ENCODE measurements at places on chromosomes 11 and 22.
A peak's percentile ranks its signal among the peaks of the same experiment; 100 is the strongest.

DNA sequence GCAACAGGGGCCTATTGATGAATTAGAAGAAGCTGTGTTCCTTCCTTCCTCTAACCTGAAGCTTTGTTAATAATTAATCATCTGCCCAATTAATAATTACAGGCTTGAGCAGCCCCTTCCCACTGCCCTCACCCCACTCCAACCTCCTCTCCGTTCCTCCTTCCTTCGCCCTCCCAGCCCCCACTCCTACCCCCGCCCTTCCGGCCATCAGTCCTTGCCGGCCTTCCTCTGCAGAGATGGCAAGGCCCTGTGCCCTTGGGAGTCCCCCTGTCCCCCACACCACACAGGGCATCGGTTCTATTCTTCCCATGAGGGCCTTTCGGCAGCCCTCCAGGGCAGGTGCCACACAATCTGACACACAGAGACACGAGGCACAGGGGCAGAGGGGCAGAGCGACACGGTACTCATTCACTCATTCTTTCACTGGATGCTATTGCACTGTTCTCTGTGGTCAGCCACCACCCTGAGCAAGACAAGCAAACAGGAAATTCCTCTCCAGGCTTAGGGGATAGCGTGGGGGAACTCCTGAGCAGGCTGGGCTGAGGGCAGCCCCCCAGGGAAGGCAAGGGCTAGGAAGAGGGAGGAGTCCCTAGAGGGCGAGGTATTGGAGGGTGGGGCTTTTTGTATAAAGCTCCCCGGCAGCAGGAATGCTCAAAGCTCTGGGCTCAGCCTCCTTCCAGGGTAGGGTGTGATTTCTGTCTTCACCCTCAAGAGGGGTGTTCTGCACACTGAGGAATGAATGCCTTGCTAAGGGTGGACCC is 14.7 kb downstream of the MGAT3 start:
- peak; percentile 92 for DNase-seq

- peak; percentile 42 for DNase-seq
Observed at GRCh38 chr11:119518746-119519730, 96.1 kb upstream of the THY1 start.

DNA sequence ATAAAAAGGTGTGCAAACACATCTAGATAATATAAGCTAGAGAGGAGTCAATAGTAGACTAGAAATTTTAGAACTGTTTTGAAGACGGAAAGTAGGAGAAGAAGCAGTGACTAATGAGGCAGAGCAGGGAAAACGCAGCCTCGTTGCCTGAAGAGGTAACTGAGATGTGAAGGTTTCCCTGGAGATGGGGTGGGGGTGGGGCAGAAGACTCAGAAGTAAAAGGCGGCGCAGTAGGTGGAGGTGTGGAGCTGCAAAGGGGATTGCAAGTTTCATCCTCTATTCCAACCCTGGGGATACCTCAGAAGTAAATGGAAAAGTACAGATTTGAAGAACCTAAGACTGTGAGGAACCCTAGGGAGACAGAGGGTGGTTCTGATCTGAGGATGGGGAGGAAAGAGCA is 109.5 kb downstream of the TMPRSS5 start:
- DNase-seq: no peak

DNA sequence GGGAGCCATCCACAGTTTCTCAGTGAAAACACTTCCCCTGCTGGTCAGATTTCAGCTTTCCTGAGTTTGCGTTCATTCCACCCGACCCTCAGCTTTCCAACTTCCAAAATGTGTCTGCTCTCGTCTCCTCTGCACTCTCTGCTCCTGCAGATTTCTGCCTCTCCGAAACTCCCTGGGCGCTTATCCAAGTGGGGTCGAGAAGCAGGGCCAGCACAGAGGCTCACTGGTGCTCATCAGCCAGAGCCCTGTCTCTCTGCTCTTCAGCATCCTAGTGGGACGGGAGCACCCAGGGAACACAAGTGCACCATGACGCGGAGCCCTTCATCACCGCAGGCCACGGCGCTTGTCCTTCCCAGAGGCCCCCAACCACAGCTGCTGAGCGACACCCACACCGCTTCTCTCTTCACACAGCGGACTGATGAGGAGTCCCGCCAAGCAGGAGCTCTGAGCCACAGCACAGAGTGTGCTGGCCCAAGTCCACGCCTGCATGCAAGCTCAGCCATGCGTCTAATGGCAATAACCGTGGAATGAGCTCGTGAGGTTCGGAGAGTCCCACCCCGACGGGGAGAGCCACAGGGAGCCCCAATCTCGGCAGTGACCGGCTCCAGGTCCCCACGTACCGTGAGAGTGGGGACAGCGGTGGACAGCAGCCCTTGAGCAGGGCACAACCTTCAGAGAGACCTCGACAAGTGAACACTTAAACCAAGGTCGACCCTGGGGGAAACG is 27.9 kb upstream of the MOB2 start:
- no peak for DNase-seq

- DNase-seq: no peak
Observed at GRCh38 chr22:49272546-49273125, 555.0 kb downstream of the BRD1 start.

DNA sequence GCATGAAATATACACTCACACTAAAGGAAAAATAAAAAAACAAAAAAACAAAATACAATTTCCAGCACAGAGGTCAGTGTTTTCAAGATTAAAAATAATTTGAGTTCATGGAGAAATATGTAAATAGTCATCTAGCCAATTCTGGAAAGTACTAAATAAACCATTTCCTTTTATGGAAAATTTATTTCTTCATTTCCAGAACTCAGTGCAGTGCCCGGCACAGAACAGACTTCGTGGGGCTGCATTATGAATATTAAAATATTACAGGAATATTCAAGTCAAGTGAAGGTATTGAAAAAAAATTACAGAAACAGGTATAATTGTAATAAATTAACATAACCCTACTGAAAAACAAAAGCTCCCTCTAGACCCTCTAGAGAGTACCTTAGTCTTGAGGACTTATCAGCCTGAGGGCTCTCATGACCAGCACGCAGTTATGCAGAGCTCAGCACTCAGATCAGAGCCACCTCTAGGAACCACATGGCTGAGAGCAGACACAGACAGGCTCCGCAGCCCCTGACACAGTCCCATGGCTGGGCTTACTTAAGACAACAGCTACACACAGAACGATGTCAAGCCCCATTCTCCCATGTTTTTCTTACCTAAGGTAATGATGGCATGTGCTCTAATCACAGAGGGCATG is 45.6 kb downstream of the NCAPD3 start:
- DNase-seq: no peak

- DNase-seq: no peak
Observed at GRCh38 chr11:60059052-60059451, 2.6 kb downstream of the MS4A3 start.

DNA sequence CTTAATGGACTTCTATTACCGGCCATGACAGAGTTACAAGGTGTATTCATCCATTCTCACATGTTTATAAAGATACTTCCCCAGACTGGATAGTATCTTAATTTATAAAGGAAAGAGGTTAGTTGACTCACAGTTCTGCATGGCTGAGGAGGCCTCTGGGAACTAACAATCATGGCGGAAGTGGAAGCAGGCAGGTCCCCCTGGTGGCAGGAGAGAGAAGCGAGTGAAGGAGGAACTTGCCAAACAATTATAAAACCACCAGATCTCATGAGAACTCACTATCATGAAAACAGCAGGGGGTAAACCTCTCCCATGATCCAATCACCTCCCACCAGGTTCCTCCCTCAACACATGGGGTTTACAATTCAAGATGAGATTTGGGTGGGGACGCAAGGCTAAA is 170.0 kb upstream of the PDGFD start:
- peak; percentile 11 for DNase-seq

- DNase-seq: no peak
Observed at GRCh38 chr11:66752148-66752547, 23.1 kb upstream of the SPTBN2 start.

- DNase-seq: no peak
Observed at GRCh38 chr11:43012606-43013005, 299.2 kb upstream of the API5 start.

DNA sequence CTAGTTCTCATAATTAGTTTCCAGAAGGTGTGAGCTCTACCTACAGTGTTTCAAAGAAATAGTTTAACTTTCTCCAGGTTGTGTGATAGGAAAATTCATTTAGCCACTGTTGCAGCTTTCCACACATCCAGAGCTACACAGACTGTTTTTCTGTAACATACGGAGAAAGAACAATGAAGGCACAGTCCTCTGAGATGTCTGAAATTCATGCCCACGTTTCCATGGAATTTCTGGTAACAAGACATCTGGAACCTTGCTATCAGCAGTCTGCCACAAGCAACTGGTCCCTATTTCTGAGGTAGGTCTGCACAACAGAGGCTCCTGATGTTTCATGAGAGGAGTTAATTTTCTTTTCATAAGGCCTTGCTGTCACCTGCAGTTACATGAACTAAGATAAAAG is 273.3 kb upstream of the C11orf87 start:
- no peak for DNase-seq

DNA sequence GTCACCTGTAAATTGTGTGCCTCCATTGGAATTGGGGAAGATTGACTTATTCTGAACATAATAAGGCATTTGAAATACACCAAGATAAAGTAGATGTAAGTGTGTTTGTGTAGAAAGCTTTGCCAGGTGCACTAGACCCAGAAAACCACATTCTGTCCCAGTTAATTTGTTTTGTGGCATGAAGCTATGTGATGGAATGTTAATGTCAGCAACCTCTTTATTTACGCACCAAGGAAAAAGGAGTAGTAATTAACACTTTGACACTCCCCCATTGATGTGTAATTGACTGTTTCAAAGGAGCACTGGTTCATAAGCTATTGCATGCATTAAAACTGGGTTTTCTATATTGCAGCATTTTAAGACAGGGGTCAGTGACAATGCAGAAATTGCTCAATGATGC is 14.3 kb downstream of the EIF3M start:
- no peak for DNase-seq

DNA sequence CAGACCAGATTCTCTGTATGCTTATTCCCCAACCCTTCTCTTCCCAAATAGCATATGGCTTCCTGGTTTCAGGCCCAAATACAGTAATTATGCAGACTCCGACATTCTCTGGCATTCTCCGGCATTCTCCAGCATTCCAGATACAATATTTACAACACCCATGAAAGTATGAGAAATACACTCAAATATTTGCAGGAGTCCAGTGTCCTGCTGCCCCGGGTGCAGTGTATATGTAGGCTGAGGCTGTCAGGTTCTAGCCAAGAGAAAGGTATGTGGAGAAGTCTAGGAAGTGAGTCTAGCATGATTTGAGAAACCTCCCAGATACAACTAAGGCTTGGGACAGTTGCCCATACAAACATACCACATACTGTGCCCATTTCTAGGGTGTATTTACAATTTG is 160.7 kb downstream of the SOX6 start:
- DNase-seq: peak; percentile 32

DNA sequence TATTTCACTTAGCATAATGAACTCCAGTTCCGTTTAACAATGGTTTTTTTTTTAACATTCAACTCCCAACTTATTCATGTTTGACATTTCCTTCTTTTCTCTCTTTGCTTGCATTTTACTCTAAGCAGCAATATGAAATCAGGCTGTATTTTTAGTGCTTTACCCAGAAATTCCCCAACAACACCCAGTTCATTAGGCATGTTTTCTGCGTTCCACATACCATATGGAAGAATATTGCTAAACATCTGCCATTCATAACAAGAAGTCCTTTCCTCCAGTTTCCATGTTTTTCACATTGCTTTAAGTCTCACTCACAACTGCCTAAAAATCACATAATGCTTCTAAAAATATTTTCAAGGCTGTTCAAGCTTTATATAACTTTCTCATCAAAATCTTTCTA is 45.8 kb downstream of the PLAAT5 start:
- no peak for DNase-seq

GRCh38 chr11:96543177-96543576 is 153.4 kb downstream of the JRKL start:
- DNase-seq: no peak

DNA sequence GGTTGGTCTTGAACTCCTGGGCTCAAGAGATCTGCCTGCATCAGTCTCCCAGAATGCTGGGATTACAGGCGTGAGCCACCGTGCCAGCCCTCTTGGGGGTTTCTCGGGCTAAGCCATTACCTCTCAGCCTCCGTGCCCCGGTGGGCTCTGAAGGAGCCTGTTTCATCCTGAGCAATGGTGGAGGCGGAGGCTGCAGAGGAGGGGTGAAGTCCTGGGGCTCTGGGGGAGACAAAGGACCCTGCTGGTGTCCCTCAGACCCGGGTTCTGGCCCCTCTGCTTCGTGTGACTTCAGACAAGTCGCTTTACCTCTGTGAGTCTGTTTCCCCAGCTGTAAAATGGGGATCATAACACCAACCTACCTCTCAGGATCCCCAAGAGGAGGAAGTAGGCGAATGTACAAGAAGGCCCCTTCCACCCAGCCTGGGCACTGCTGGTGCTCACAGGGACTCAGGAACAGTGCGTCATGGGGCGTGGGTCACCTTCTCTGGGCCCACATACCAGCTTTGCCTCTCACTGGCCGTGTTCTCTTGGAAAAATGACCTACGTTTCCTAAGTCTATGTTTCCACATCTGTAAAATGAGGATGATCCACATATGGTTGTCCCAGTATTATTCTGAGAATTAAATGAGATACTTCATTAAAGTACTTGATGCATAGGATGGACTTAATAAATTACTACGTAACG is 36.8 kb downstream of the RIBC2 start:
- no peak for DNase-seq

DNA sequence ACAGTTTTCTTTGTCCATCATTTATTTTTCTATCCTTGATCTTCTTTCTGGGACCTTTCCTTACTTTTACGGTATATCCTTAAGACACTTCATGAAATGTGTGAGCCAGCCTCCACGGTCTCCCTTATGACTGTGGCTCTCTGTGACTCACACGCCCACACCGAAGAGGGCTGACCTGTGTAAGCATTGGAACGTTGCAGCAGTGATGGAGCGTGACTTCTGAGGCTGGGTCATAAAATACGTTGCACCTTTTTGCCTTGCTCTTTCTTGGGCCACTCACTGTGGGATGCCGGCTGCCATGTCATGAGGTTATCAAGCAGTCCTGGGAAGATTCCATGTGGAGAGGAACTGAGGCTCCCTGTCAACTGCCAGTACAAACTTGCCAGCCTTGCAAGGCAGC is 96.3 kb upstream of the RAB1B start:
- peak; percentile 33 for DNase-seq

- no peak for DNase-seq
Observed at GRCh38 chr22:44340271-44341239, 27.8 kb upstream of the SHISAL1 start.

GRCh38 chr11:65386307-65387140 is at the start of gene FRMD8:
TSS of gene FRMD8 (plus strand) at chr11:65386637. CDS start at chr11:65387037, 400 bp downstream.
- peak; percentile 84 for DNase-seq

GRCh38 chr11:130524132-130524790 is 75.8 kb downstream of the ADAMTS15 start:
- no peak for DNase-seq

- DNase-seq: no peak
Observed at GRCh38 chr22:35156945-35157344, 91.0 kb downstream of the ISX start.

GRCh38 chr22:42885446-42885845 is 28.4 kb upstream of the ARFGAP3 start:
- DNase-seq: no peak

Measured in cardiac fibroblast (primary cell).